ENCODE measurements at places on chromosomes 1 and 21. TPM values are rescaled to one million over a fixed set of nuclear protein-coding genes. Genes with fewer than 3 reads are reported as not detected.

Gene NHLH1
- total RNA-seq: not detected

Gene KCNH1
- total RNA-seq: not detected

Gene OR2L8
- total RNA-seq: not detected

Gene ANXA9
- 0.49 TPM for total RNA-seq

Gene TXNIP
- total RNA-seq: 1,925 TPM

Gene C2CD4D
- not detected for total RNA-seq

Gene CFHR3
- total RNA-seq: not detected

DNA sequence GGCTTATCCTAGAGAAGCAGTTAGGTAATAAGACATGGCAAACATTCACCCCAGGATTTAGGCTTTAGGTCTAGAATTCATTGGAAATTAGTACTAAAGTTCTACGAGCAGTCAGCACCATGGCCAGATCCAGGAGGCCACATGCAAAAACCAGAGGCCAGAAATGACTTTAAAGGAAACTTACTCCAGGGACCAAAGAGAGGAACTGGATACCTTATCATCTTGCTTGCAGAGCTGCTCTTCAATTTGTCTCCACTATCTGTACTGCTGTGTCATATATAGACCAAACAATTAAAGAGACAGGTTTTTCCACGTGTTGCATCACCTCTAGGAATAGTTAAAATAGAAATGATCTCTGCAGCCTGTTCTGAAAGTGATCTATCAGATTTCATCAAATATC, 127.8 kb downstream of the LMX1A start:
- H3K4me3 ChIP-seq: no peak overlapping the region
- H3K27me3 ChIP-seq: no peaks in the 10 kb centered on the region
- H3K27ac ChIP-seq: no peak overlapping the region
- H3K36me3 ChIP-seq: no peaks in the 10 kb centered on the region
- H3K4me1 ChIP-seq: no peaks in the 10 kb centered on the region

- no peak overlapping the region for H3K27ac ChIP-seq
These were observed 51.8 kb downstream of the DDAH1 start for GRCh38 chr1:85413169-85413568.

DNA sequence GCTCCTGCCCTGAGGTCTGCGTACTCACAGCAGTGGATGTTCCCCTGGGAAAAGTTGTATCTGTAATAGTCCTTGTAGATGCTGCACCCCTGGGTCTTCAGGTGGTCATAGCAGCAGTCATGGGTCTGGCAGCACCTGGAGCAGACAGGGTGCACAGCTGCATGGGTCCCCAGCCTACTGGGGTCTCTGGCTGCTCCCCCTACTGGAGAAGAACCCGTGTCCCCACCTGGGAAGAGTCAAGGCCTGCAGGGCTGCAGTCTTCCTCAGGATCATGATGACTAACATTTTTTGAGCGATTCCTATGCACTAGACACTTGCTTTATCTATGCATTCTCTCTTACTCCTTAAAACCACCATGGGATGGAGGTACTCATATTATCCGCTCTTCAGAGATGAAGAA, 3.9 kb downstream of the PLA2G2D start:
- H3K4me3 ChIP-seq: no peak overlapping the region
- no peaks in the 10 kb centered on the region for H3K4me1 ChIP-seq
- H3K27me3 ChIP-seq: no peaks in the 10 kb centered on the region
- no peak for DNase-seq
- no peak overlapping the region for H3K27ac ChIP-seq

DNA sequence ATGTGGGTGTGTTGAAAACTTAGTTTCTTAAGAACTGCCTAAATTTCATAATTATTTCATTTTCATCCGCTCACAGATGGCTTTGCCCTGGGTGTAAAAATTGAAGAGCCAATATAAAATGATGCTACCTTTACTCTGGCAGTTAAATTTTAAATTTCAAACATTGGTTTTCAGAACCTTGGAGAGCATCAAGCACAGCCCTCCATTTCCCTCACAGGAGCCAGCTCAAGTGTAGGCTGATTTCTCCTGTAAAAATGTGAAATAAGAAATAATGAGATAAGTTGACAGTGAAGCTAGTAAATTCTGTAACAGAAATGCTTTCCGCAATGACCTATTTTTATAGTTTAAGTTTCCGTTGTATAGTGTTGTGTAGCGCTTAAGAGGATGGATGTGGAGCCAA, 53.9 kb upstream of the AKT3 start:
- DNase-seq: no peak
- H3K4me1 ChIP-seq: no peaks in the 10 kb centered on the region
- no peak overlapping the region for H3K4me3 ChIP-seq
- no peaks in the 10 kb centered on the region for H3K27me3 ChIP-seq

DNA sequence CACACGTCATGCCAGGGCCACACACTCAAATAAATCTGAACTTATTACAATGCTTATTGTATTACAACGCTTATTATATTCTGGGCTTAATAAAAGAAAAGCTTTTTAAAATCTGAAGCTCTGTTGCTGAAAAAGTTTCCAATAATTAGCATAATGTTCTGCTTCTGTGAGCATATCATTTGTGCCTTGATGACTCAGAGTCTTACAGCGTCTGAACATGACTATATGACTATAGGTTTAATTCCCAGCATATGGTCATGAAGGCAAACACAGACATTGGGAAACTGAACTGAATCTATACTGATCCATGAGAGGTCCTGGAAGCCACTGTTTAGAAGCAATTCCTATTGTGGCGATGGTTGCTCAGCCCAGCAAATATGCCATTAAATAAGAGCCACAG, 66.3 kb downstream of the SIM2 start:
- DNase-seq: no peak
- H3K36me3 ChIP-seq: no peaks in the 10 kb centered on the region
- H3K4me1 ChIP-seq: no peaks in the 10 kb centered on the region
- no peak overlapping the region for H3K4me3 ChIP-seq

DNA sequence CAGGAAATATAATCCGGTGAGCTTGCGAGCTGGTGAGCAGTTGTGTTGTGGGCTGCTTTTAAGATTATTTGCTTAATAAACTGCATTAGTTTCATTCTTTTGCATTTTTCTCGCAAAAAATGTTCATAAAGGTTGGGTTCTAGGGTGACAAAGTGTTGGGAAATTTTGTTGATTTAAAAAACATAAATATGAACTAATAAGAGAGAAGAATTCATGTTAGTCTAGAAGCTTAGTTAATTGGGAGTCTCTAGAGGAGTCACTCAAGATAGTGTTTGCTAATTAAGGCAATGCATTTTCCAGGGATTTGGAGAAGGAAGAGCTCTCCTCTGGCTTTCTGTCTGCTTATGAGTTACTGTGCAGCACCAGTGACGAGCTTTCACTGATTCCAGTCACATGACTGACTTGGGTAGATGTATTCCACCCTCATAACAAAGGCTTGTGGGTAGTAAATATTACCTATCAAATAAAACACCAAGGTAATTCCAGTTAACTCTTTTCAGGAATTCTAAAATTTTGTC, 417.0 kb downstream of the PTBP2 start:
- peak overlapping the region; percentile 33 for H3K27ac ChIP-seq
- peaks cover 11% of the 10 kb centered on the region for H3K4me1 ChIP-seq
- H3K27me3 ChIP-seq: no peaks in the 10 kb centered on the region
- no peaks in the 10 kb centered on the region for H3K36me3 ChIP-seq
- no peak for DNase-seq

GRCh38 chr1:84758968-84759491, 68.8 kb upstream of the SSX2IP start:
- H3K4me1 ChIP-seq: peaks cover 3% of the 10 kb centered on the region
- no peak overlapping the region for H3K27ac ChIP-seq
- peak overlapping the region; percentile 26 for H3K4me3 ChIP-seq
- H3K36me3 ChIP-seq: no peaks in the 10 kb centered on the region
- DNase-seq: no peak

GRCh38 chr1:65505547-65506300, 85.3 kb downstream of the LEPR start:
- no peak for DNase-seq
- no peak overlapping the region for H3K4me3 ChIP-seq
- no peaks in the 10 kb centered on the region for H3K27me3 ChIP-seq
- H3K36me3 ChIP-seq: no peaks in the 10 kb centered on the region

DNA sequence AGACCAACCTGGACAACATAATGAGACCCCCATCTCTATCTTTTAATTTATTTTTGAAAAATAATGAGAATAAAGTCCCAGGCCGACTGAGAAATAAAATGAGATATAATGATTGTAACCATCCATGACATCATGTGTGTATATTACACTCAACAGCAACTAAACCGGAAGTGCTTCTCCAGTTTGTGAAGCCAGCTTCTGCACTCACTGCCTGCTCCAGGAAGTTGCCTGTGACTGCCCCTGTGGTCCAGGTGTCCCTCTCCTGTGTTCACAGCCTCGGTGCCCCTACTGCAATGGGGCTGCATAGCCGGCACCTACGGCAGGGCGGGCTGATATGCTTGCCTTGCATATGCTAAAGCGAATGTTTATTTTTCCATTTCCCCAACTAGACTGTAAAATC, 68.3 kb downstream of the SSBP3 start:
- no peak overlapping the region for H3K4me3 ChIP-seq
- H3K27ac ChIP-seq: peak overlapping the region; percentile 38
- DNase-seq: peak; percentile 40
- peaks cover 91% of the 10 kb centered on the region for H3K4me1 ChIP-seq
- H3K27me3 ChIP-seq: no peaks in the 10 kb centered on the region

DNA sequence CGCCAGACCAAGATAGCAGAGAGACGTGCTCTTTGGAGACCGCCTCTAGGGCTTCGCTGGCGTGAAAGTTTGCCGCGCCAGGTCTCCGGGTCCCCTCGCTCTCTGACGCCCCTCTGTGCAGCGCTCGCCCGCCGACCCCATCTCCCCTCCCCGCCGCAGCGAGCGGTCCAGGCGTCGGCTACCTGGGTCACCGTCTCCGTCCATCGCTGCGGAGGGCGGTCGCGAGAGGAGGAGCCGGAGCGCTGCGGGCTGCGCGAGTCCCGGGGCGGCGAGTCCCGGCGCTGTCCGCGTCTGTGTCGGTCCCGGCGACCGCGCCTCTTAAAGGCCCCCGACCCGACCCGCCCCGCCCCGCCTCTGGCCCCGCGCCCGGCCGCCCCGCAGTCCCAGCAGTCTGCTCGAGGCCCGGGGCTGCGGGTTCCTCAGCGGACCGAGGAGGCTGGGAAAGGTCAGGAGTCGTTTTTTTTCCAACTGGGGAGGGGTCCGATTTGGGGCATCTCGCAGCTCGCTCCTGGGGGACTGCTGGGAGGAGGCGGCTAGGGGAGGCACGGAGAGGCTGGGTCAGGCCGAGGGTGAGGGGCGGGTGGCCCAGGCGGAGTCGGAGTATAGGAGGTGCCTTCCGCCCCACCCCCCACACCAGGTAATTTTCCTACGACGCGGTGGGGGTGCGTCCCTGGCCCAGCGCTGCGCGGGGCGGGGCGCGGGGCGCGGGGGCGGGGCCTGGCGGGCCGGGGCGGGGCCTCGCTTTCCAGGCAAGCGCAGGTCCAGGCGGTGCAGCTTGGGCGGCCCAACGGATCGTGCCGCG, at the start of the genes FBXO2 and FBXO44:
Gene FBXO2 (minus strand): TSS at position 293 of the 802 bp plus-strand sequence. CDS start 89 bp downstream, at position 204.
Gene FBXO44 (plus strand): TSS at position 741 of the 802 bp plus-strand sequence. CDS start 959 bp downstream, outside the sequence.
- H3K36me3 ChIP-seq: peaks cover 7% of the 10 kb centered on the region
- peaks cover 11% of the 10 kb centered on the region for H3K27me3 ChIP-seq
- H3K4me3 ChIP-seq: peak within 1 kb of the TSS; percentile 89
- peaks cover 26% of the 10 kb centered on the region for H3K4me1 ChIP-seq
- peak; percentile 50 for DNase-seq

- H3K4me1 ChIP-seq: no peaks in the 10 kb centered on the region
- no peaks in the 10 kb centered on the region for H3K27me3 ChIP-seq
- no peak overlapping the region for H3K27ac ChIP-seq
- peaks cover 4% of the 10 kb centered on the region for H3K36me3 ChIP-seq
- DNase-seq: no peak
These were observed 42.8 kb downstream of the PRDM15 start for GRCh38 chr21:41836166-41837015.

DNA sequence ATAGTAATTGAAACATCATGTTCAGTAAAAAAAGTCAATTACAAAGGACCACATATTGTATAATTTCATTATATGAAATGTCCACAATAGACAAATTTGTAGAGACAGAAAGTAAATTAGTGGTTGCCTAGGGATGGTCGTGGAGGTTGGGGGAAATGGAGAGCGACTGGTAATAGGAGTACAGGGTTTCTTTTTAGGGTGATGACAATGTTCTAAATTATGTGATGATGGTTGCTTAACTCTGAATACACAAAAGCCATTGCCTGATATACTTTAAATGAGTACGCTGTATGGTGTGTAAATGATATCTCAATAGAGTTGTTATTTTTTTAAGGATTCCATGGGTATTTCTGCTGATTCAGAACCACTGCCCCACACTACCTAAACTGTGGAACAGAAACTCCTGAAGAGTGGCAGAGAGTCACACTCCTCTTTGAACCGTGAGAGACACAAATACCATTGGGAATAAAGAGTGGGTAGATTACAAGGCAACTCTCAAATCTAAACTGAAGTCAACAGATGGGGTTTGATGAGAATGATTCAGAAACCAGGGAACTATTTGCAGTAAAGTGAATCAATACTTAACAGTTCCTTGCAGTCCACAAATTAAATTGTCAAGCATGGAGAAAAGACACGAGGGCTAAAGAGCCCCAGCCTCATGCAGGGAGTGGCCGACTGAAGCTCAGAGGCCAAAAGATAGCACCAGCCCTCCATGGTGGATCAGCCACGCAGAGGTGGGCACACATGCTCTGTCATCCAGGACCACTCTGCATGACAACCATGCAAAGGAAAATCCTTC, 118.0 kb downstream of the CAPN8 start:
- no peaks in the 10 kb centered on the region for H3K27me3 ChIP-seq
- no peak overlapping the region for H3K4me3 ChIP-seq
- H3K4me1 ChIP-seq: no peaks in the 10 kb centered on the region

- no peak for DNase-seq
- H3K4me3 ChIP-seq: no peak overlapping the region
- H3K27ac ChIP-seq: no peak overlapping the region
- H3K27me3 ChIP-seq: no peaks in the 10 kb centered on the region
- no peaks in the 10 kb centered on the region for H3K4me1 ChIP-seq
- H3K36me3 ChIP-seq: no peaks in the 10 kb centered on the region
These were observed 1232.8 kb downstream of the NCAM2 start for GRCh38 chr21:22231013-22231412.

GRCh38 chr1:9075022-9075421, 5.6 kb upstream of the SLC2A5 start:
- H3K27me3 ChIP-seq: no peaks in the 10 kb centered on the region
- DNase-seq: no peak

DNA sequence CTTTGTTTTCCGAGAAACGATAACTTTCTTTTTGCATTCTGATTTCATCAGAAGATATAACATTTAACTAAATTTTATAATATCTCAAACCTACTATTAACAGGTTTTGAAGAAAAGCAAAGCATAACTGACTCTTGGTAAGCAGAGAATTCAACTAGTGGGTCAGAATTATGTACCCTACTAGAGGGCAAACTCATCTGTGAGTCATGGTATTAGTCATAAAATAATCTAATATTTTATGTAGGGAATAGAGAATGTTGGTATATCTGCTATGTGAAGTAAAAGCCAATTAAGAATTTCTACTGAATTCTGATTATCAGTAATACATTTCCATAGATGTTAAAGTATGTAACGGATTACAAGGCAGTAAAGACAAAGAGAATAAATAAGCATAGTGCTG, 56.8 kb downstream of the USP1 start:
- no peak overlapping the region for H3K27ac ChIP-seq
- H3K36me3 ChIP-seq: peaks cover 12% of the 10 kb centered on the region
- no peak for DNase-seq
- H3K27me3 ChIP-seq: no peaks in the 10 kb centered on the region

GRCh38 chr1:81607086-81607485, 193.6 kb upstream of the ADGRL2 start:
- no peaks in the 10 kb centered on the region for H3K27me3 ChIP-seq
- no peak overlapping the region for H3K4me3 ChIP-seq
- H3K27ac ChIP-seq: no peak overlapping the region
- H3K36me3 ChIP-seq: no peaks in the 10 kb centered on the region
